ENCODE measurements at places on chromosomes 4 and X.
A peak's percentile ranks its signal among the peaks of the same experiment; 100 is the strongest.

DNA sequence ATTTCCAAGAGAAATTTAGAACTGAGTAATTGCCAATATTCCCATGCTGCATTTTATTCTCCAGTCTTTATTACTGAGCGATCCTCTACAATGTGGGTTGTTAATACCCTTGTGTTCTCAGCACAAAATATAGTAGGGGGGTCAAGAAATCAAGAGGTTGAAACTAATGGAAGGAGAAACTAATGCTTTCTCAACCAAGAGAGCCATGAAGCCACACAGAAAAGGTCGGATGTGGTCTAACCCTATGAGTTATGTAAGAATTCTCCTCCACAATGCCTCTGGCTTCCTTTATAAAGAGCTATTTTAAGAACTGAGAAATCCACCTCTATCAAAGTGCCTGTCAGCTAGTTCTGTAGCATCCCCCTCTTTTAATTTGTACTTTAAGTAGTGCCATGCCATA, 268.5 kb downstream of the CHIC1 start:
- DNase-seq = no peak

GRCh38 chr4:177339477-177340374, 30.1 kb downstream of the NEIL3 start:
- no peak for DNase-seq

DNA sequence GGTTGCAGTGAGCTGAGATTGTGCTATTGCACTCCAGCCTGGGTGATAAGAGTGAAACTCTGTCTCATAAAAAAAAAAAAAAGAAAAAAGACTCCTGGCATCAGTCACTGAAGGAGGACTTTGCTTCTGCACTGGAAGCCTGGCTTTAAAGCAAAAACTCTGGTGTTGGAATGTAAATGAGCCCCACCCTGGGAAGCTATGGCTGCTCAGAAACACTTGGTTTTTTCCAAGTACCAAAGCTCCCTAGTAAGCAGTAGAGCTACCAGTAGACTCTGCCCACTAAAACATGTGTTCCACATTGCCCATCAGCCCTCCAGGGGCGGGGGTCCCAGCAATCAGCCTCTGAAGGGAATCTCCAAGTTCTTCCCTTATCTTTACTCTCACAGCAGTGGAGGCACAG, 154.4 kb downstream of the SHROOM3 start:
- DNase-seq = no peak

DNA sequence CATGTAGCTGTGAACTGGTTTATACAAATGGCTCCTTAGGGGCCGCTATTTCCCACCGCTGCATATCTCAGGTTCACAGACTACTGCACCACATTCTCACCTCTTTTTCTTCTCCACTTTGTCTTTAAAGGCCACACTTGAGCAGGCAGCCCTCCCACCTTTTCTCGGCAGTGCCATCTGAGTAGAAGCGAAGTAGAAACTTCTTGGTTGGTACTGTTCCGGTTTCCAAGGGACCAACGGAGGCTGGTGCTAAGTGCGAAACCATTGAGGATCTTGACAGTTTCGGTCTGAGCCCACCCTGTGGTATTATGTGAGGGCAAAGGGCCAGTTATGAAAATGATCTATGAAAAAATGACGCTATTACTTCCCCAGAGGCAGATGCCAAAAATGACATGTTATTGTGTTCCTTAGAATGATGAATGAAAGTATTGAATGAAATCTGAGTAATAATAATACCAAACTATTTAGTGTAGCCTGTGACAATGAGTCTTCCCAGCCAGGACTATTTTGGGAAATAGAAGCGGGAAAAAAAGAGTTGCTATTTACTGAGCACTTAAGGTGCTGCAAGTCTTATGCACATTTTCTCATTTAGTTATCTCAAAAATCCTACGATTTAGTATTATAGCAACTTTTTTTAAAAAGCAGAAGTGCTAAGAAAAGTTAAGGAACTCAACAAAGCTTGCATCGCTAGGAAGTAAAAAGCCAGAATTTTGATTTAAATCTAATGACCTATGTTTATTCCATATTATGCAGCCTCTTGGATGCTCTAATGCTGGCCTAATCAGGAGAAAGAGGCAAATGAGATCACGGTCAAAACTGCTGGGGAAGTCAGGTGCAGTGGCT, 29.6 kb upstream of the CHRNA9 start:
- DNase-seq = no peak

- no peak for DNase-seq
Measured at GRCh38 chr4:77911842-77912450, 49.3 kb downstream of the MRPL1 start.

- no peak for DNase-seq
Measured at GRCh38 chr4:143341186-143341755, 4.6 kb downstream of the GAB1 start.

DNA sequence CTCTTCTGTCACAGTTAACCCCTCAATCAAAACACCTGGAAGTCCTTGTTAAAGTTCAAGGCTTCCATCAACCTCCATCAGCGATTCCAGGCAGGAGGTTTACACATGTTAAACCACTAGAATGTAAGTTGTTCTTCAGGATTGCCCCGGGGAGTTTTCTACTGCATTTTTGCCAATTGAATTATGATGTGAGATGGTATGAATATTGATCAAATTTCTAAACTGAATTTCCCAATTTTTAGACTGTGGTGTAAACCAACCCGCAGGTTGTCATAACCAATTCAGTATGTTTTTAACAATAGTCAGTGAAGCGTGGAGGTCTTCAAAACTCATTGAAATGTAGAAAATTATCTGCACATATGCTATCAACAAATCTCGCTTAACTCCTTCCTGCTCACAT, 21.2 kb upstream of the TENM3 start:
- DNase-seq = no peak

DNA sequence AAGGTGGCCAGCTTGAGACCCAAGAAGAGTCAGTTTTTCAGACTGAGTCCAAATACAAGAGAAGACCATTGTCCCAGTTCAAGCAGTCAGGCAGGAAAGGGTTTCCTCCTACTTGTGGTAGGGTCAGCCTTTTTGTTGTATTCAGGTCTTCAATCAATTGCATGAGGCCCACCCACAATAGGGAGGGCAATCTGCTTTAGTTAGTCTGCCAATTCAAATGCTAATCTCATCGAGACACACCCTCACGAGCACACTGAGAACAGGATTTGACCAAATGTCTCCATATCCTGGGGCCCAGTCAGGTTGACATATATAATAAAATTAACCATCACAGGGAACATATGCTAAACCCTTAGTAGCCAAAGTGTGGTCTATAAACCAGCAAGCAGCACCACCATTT, 75.3 kb upstream of the FRMPD3 start:
- DNase-seq = no peak

- no peak for DNase-seq
Measured at GRCh38 chrX:103658681-103659433, 27.6 kb downstream of the MORF4L2 start.

DNA sequence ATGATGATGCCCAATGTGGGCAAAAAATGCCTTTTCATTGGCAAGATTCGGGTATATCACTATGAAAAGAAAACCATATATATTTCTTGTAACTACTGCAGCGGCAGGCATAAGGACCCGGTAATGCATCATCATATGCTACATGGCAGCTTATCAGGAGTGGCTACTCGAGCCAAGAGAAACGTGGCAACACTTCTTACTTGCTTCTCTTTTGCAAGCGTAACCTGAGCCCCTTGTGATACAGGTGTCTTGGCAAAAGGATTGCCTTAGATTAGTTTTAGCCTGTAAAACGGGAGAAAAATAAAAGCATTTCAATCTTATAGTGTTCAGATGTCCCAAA, 280.3 kb downstream of the SPRY1 start:
- no peak for DNase-seq

DNA sequence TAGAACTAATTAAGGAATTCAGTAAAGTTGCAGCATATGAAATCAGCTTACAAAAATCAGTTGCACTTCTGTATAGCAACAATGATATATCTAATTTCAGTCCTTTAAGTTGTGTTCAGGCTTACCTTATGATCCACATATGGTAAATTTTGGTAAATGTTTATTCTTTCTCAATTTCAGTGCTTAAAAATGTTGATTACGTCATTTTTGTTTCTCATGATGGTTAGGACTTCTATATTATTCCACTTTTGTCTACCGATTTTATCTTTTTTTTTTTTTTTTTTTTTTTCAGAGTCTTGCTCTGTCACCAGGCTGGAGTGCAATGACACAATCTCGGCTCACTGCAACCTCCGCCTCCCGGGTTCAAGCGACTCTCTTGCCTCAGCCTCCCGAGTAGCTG, 40.7 kb upstream of the SLC6A14 start:
- DNase-seq = no peak

- DNase-seq = no peak
Measured at GRCh38 chrX:476724-477075, 90.0 kb upstream of the PPP2R3B start.

DNA sequence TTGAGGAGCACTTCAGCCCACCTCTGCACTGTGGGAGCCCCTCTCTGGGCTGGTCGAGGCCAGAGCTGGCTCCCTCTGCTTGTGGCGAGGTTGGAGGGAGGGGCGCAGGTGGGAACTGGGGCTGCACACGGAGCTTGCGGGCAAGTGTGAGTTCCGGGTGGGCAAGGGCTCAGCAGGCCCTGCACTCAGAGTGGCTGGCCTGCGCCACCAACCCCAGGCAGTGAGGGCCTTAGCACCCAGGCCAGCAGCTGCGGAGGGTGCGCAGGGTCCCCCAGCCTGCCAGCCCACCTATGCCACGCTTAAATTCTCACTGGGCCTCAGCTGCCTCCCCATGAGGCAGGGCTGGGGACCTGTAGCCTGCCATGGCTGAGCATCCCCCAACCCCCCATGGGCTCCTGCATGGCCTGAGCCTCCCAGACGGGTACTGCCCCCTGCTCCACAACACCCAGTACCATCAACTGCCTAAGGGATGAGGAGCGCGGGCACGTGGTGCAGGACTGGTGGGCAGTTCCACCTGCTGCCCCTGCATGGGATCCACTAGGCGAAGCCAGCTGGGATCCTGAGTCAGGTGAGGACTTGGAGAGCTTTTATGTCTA, 110.9 kb downstream of the SLC39A8 start:
- DNase-seq = no peak

GRCh38 chr4:2787230-2788100, 5.4 kb upstream of the SH3BP2 start:
- DNase-seq = peak; percentile 37

DNA sequence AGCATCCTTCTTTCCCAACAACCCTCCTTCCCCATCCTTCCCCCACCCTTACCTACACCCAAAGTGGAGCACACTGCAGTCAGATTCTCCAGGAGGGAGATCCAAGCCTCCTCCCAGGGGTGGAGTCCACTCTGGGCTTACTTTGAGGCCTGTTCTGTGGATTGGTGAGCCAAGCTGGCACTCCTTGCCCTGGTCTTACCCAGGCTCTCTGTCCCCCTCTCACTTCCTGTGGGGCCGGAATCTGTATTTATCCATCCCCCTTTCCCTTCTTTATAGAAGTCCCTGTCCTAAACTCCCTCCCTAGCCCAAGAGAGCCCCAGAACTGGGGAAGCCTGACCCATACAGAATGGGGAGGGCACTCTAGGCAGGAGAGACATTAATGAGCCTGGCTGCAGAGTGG, 3.2 kb upstream of the TSPYL2 start:
- no peak for DNase-seq

DNA sequence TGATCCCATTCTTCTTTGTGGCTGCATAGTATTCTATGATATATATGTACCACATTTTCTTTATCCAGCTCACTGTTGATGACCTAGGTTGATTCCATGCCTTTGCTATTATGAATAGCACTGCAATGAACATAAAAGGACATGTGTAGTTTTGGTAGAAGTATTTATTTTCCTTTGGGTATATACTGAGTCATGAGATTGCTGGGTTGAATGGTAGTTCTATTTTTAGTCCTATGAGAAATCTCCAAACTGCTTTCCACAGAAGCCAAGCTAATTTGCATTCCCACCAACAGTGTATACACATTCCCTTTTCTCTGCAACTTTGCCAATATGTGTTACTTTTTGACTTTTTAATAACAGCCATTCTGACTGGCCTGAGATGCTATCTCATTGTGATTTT, 278.3 kb downstream of the PCDH18 start:
- DNase-seq = no peak

GRCh38 chr4:21097026-21097425, 396.8 kb downstream of the PACRGL start:
- DNase-seq = no peak

DNA sequence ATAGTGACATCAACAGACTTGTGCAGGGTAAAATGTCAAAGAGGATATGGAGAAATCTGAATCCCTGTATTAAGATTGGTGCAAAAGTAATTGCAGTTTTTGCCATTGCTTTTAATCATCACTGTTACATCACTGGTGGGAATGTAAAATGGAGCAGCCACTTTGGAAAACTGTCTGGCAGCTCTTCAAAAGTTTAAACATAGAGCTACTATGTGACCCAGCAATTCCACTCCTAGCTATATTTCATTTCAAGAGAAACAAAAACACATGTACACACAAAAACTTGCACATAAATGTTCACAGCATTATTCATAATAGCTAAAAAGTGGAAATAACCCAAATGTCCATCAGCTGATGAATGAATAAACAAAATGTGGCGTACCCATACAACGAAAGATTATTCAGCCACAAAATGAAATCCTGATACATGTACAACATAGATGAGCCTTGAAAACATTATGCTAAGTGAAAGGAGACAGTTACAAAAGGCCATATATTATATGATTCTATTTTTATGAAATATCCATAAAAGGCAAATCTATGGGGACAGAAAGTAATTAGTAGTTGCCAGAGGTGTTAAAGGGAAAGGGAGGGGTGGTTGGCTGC, 106.4 kb downstream of the AMELX start:
- no peak for DNase-seq

DNA sequence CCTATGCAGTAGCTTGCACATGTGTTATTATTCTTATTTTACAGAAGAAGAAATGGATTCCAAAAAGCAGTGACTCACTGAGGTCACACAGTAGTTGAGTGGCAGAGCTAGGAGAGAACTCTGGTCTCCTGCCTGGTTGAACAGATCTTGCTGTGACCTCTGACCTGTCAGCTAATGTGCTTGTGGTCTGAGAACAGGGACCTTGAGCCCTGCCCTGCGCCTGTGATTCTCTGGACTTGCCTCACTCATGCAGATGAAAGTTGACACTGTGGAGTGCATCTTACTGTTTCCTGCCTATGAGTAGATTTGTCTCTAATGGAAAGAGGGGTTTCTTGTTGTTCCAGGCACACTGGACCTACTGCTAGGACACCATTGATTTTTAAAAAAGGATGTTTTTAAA, 32.3 kb downstream of the ETNPPL start:
- no peak for DNase-seq

GRCh38 chr4:98903561-98903960, 25.4 kb downstream of the EIF4E start:
- DNase-seq = no peak

DNA sequence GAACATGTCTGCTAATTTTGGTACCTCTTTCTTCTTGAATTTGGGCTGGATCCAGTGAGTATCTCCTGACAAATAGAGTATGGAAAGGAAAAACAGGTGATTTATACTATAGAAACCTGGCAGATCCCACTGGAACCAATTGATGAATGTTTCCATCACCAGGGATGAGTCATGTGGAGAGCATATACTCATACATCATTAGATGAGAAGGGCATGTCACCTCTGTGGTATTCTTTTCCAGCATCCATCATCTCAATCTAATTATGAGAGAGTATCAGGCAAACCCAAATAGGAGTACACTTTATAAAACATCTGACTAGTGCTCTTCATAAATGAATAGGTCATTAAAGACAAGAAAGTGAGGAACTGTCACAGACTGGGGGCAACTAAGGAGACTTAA, 90.7 kb downstream of the CLDN22 start:
- DNase-seq = no peak

- DNase-seq = no peak
Measured at GRCh38 chrX:74251006-74251930, 52.7 kb upstream of the ZCCHC13 start.
